ENCODE measurements at places on chromosomes 5 and 9.

DNA sequence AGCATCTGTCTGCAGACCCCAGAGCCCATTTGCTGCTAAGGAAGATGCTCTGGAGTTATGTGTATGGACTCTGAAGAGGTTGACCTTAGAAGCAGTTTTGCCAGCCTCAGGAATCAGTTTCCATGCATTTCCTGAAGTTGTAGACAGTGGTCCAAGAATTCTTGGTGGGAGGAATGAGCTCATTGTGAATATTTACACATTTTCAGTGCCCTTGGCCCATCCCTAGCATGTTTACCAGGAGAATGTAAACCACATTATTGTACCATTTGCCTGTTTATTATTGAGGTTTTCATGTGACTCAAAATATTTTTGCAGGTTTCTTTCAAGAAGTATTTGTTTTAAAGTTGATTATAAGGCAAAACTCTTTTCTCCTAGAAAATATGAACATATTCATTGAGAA, 93.8 kb downstream of the NXNL2 start:
- H3K4me1 ChIP-seq = no peaks in the 10 kb centered on the region
- no peak overlapping the region for H3K27ac ChIP-seq
- no peaks in the 10 kb centered on the region for H3K27me3 ChIP-seq
- DNase-seq = no peak
- no peaks in the 10 kb centered on the region for H3K36me3 ChIP-seq
- no peak overlapping the region for H3K4me3 ChIP-seq

- H3K27ac ChIP-seq = no peak overlapping the region
- no peak for DNase-seq
- H3K36me3 ChIP-seq = no peaks in the 10 kb centered on the region
- no peaks in the 10 kb centered on the region for H3K4me1 ChIP-seq
- no peak overlapping the region for H3K4me3 ChIP-seq
Measured at GRCh38 chr5:25345240-25345771, 700.5 kb upstream of the CDH10 start.

GRCh38 chr5:150448952-150449516, 505 bp downstream of the RPS14 start:
- peak; percentile 20 for DNase-seq
- peak overlapping the region; percentile 97 for H3K27ac ChIP-seq
- H3K4me1 ChIP-seq = peaks cover 21% of the 10 kb centered on the region
- peaks cover 25% of the 10 kb centered on the region for H3K36me3 ChIP-seq

GRCh38 chr9:28287455-28287854, 714.2 kb upstream of the C9orf72 start:
- no peaks in the 10 kb centered on the region for H3K4me1 ChIP-seq
- no peak overlapping the region for H3K27ac ChIP-seq
- no peak for DNase-seq
- no peaks in the 10 kb centered on the region for H3K36me3 ChIP-seq
- H3K27me3 ChIP-seq = no peaks in the 10 kb centered on the region
- H3K4me3 ChIP-seq = no peak overlapping the region
